ENCODE measurements at places on chromosomes 4 and X.

DNA sequence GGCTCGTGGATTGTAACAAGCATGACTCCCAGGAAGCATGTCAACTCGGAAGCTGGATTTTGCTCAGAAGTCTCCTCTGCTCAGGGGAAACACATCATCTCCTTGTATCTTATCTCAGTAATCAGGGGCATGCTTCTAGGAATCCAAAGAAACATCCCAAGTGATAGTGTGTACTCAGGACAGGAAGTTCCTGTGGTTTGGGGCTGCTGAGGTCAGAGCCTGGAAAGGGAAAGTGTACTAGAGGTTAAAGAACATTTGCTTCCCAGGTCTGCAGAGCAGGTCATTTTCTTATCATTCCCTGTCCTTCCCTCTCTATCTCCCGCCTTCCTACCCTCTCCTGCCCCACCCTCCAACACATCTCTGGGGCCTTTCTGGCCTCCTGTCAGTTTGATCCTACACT, 38.8 kb downstream of the SLC34A2 start:
- DNase-seq: no peak

DNA sequence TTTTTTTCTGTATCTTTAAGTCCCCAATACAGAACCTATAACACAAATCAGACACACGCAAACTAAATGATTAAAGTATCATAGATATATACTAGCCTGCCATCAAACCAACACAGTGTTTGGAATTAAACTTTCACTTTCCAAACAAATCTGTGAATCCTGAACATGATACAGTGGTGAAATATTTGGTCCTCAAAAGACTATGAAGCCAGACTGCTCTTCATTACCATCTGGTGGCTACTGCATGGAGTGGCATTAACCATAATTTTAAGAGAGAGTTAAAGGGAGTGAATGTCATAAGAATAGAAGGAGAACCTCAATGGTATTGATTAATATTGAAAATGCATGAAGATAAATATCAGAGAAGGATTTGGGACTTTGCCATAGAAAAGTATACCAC, 9.2 kb upstream of the GABRA4 start:
- DNase-seq: no peak

- DNase-seq: no peak
These were observed 140.9 kb upstream of the JADE1 start for GRCh38 chr4:128668566-128668965.

DNA sequence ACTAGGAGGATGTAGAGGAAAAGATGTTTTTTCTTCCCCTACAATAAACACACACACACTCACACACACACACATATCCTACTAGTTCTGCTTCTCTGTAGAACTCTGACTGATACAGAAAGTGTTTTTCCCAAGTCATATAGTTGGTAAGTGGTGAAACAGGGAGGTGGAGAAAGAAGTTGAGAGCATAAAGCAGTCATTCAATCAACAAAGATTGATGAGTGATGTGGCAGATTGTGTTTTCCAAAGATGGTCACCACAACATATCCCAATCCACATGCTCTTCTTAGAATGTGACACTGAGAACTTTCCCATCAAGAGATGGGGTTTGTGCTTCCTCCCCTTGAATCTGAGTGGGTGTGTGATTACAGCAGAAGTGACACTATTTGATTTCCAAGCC, 123.4 kb upstream of the ATP6AP2 start:
- DNase-seq: no peak

DNA sequence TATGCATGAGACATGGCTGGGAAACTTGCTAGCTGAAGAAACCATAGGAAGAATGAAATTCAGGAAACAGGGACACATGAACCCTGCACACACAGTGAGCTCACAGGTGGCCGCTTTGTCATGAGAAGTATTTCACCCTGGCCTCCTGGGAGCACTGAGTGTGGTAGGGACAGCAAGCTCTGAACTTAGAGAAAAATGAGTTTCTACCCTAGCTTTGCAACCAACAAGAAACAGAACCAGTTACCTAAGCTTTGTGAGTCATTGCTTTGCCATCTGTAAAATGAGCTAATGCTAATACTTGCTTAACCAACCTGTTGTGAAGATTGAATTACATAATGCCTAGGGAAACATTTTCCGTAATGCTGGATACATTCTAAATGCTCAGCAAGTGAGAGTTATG, 206.6 kb upstream of the HS3ST1 start:
- no peak for DNase-seq

- DNase-seq: no peak
These were observed 1920.5 kb upstream of the PCDH7 start for GRCh38 chr4:28799696-28800095.

GRCh38 chrX:2401590-2402360, 99.0 kb downstream of the DHRSX start:
- DNase-seq: no peak

- DNase-seq: no peak
These were observed 280.6 kb upstream of the ZFP42 start for GRCh38 chr4:187714957-187715356.

DNA sequence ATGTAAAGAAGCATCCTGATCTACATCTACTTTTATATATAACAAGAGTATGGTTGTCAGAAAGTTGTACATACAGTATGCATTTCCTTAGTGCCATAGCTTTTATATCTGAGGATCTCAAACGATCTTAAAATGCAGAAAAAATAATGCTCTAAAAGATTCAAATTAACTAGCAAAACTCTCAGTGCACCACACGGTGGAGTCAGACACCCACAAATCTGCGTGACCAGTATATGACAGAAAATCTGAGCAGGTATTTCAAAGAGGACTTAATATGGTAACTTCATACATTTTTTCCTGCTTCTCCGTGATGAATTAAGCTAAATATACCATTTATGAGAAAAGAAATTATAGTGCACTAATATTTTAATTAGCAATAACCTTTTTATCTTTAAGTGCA, 803.0 kb downstream of the DMD start:
- no peak for DNase-seq

- no peak for DNase-seq
These were observed 10.8 kb downstream of the ALB start for GRCh38 chr4:73414936-73415271.

- DNase-seq: no peak
These were observed 487.7 kb upstream of the INTU start for GRCh38 chr4:127145006-127145540.

DNA sequence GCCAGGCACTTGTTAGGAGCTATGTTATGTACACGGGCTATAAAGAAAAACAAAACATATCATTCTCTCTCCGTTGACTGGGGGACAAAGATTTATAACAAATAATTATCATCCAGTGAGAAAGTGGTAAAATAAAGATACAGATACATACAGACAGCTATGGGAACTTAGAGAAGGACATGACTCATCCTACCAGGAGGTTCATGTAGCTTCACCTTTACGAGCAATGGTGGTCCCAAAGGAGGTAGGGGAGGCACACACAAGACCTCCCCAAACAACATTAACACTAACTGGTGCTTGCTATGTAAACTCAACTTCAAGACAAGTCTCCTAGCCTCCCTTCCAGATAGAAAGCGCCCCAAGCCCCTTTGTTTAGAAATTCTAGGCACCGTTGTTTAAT, 8.9 kb downstream of the AMBN start:
- no peak for DNase-seq

GRCh38 chr4:55530691-55531090, 16.0 kb downstream of the CLOCK start:
- DNase-seq: no peak

DNA sequence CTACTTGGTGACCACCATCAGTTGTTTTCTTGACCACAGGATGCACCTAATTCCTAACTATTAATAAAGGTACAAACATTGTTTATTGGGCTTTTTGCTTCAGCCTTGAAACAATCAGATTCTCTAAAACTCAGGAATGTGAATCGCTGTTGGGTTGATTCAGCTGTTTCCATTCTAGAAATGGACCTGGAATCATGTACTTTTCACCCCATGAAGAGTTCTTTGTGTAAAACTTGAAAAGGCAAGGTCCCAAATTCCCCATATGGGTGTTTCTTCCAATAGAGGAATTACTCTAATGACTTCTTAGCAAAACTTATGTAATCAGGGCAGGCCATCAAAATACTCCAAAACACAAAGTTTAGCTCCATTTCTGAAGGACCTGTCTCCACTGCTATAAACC, 7.4 kb downstream of the AFAP1 start:
- DNase-seq: no peak

GRCh38 chrX:124240422-124240821, 92.0 kb upstream of the TEX13D start:
- no peak for DNase-seq

GRCh38 chr4:10611673-10612072, 72.9 kb downstream of the CLNK start:
- DNase-seq: peak; percentile 48

GRCh38 chr4:47749060-47749459, 88.8 kb downstream of the CORIN start:
- no peak for DNase-seq

- DNase-seq: no peak
These were observed 17.7 kb downstream of the MND1 start for GRCh38 chr4:153362184-153362583.

DNA sequence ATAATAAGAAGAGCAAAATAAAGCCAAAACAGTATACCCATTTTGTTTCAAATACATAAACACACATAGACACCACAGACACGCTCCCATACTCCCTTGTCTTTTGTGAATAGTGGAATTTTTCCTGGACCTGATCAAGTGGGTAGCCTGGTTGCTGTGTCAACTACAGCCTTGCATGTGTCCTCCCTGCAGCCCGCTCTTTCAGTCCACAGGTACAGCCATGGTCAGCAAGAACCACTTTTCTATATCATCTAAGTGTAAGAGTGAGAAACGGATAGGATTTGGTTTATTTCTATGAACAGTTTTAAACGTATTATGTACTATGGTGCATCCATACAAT, 9.8 kb downstream of the PWWP3B start:
- DNase-seq: no peak

GRCh38 chrX:106611679-106612392, at the start of gene RADX:
Gene RADX (plus strand): TSS chrX:106611978. CDS start chrX:106612081, 103 bp downstream.
- peak; percentile 8 for DNase-seq

DNA sequence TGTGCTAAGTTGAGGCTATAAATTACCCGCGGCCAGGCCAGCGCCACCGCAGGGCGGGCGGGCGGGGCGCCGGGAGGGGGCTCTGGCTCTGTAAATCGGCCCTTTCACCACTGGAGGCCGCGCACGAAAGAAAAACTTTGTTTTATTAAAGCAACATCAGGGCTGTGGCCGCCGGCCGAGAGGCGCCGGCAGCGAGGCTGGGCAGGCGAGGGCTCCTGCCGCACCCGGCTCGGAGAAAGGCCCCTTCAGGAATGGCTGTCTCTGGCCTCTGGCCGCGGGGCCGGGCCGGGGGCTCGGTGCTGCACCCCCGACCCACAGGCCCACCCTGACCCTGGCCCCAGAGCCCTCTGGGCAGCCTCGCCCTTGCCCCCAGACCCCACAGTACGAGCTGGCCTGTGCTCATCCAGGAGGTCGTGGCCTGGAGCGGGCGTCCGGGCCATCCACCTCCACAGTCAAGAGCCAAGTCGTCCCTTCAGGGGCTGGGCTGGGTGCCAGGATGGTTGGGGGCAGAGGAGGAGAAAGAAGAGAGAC, 29.5 kb upstream of the FGFR3 start:
- DNase-seq: no peak

DNA sequence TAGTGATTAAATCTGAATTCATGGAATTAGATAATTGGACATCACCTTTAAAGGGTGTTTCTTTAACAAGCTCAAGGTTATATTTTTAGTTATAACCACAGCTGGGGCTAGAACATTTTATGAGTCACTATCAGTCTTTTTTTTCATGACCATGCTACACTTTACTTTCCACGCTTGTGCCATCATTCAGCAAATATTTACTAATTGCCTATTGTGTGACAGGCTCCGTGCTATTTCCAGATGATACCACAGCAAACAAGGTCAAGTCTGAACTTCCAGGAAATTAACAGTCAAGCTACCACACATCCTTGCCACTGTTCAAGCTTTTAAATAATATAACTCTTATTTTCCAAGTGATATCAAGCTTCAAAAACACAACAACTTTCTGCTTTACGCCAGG, 16.5 kb downstream of the SPANXN3 start:
- no peak for DNase-seq

DNA sequence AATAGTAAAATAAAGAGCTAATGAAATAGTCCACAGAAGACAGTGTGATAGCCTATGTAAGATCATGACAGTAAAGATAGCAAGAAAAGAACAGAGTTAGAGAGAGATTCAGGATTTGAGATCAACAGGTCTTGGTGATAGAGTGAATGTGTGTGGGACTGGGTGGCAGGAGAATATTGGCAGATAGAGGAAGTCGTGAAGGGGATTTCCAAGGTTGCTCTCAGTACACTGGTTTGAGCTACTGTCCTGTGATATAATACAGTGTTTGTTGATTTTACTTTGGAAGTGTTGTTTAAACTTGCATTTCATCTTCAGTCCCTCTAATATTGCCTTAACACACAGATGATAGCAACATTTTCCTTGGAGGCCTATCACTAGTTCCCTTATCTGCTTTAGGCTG, 44.1 kb downstream of the DTHD1 start:
- no peak for DNase-seq

DNA sequence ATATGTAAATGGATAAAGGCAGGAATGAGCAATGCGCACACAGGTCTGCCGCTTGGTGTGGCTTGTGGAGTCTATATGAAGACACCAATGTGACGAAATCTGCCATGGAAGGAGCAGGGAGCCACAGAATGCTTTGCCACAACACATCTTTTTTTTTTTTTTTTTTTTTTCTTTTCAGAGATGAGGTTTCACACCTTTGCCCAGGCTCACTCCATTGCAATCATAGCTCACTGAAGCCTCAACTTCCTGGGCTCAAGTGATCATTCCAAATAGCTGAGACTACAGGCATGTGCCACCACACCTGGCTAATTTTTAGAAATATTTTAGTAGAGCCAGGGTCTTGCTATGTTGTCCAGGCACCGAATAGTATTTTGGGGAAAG, 17.4 kb upstream of the SLC34A2 start:
- DNase-seq: no peak

DNA sequence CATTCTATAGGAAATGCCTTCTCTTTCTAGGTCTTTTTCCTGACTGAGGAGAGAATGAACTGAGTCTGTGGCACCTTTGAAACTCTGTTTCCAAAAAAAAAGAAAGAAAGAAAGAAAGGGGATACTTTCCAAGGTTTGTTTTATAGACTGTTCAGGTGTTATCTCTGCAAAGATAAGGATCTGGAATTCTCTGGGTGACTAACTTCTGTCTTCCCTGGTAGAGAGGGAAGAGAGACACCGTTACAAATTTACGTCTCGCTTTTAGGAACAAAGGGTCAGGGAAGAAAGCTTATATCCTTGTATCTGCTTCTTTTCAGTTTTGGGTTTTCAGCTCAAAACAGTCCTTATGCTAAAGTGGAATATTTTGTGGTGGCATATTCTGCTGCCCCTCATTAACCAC, 314.1 kb downstream of the RAPGEF2 start:
- no peak for DNase-seq

DNA sequence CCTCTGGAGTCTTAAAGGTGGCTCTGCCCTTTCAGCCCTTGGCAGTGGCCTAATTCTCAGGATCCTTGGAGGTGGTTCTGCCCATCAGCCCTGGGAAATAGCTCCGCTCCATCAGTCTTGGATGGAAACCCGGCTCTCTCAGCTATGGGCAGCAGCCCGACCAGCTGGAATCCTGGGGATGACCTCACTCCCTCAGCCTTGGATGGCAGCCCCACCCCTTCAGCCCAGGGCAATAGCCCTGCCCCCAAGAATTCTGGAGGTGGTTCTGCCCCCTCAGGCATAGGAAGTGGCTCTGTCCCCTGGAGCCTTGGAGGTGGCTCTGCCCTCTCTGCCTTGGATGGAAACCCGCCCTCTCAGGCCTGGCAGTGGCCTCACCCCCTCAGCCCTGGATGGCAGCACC, 127.7 kb downstream of the RBMX2 start:
- no peak for DNase-seq
